ENCODE measurements at places on chromosomes 12 and 14.

GRCh38 chr14:89368490-89369477, 48.2 kb downstream of the FOXN3 start:
- no peak for DNase-seq

DNA sequence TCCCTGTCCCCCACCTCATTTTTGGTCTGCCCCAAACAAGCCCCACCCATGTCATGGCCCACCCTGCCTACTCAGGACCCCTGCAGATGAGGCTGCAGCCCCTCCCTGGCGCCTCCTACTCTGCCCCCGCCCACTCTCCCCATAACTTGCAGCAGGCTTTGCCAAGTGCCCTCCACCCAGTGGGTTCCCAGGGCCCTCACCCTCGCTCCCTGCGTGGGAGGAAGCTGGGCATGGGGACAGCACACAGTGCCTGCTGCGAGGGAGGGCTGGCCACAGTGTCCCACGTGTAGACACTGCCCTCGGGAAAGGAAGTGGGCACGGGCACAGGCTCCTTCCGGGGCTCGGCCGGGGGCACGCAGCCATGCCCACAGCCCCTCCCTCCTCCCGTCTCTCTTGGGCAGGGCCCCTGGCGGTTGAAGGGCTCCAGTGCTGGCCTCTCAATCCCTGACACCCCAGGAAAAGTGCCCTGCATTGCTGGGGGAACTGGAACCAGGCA, 9.4 kb downstream of the AKT1 start:
- no peak for DNase-seq

- DNase-seq: no peak
Measured at GRCh38 chr14:76191297-76191696, 39.6 kb downstream of the GPATCH2L start.

- DNase-seq: no peak
Measured at GRCh38 chr12:99413751-99414150, 233.8 kb upstream of the GARIN6 start.

GRCh38 chr12:89225808-89226411, 126.4 kb downstream of the DUSP6 start:
- DNase-seq: peak; percentile 83

- DNase-seq: no peak
Measured at GRCh38 chr12:128079446-128079845, 187.5 kb upstream of the TMEM132C start.

DNA sequence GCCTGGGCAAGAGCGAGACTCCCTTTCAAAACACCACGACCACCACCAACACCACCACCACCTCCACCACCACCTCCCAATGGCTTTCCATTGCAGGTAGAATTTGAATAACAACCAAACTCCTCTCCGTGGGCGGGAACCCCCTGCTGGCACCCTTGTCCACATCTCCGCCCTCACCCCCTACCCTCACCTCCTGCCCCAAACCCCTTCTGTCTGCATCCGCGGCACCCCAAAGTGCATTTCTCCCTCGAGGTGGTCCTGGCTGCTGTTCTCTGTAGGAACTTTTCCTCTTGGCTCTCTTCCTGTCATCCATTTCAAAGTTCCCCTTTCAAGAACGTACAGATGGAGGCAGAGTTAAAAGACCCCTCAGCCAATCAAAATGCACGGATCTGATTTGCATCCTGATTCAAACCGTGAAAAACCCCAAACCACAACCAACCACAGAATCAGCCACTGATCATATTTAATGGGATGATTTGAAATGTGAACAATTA, 3.8 kb downstream of the SDSL start:
- no peak for DNase-seq

- no peak for DNase-seq
Measured at GRCh38 chr14:98994561-98994960, 277.4 kb downstream of the BCL11B start.

- DNase-seq: no peak
Measured at GRCh38 chr14:73125746-73126145, 10.6 kb upstream of the PSEN1 start.

DNA sequence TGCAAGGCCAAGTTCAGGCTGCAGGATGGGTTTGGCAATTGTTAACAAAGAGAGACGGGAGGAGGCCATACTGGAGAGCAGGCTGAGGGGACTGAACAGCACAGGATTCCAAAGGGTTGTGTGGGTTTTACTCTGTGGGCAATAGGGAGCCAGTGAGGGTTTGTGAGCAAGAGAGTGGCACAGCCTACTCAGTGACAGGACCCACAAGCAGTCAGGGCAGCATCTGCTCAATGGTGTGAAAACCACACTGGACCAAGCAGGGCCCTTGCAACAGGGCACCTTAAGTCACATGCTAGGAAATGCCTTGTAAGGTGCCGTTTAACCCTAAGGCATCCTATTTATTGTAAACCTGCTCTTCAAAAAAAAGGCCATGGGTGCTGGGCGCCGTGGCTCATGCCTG, 22.0 kb downstream of the SYNE3 start:
- no peak for DNase-seq

DNA sequence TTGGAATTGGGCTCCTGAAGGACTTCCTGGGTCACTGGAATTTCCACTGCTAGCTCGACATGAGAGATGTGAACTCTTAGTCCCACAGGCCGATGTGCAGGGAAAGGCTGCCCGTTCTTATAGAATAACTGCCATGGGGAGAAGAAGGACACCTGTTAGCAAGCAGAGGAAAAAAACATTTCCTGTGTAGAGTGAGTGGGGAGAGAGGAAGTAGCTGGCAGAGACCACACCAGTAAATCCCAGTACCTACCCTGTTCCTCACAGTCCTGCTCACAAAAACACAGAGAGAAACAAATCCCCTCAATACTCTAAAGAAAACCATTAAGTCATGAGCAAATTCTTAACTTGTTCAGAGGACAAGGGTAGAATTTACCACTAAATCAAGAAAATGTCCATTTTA, 29.5 kb downstream of the AREL1 start:
- no peak for DNase-seq

- DNase-seq: no peak
Measured at GRCh38 chr14:91477388-91477787, 32.7 kb downstream of the PPP4R3A start.

DNA sequence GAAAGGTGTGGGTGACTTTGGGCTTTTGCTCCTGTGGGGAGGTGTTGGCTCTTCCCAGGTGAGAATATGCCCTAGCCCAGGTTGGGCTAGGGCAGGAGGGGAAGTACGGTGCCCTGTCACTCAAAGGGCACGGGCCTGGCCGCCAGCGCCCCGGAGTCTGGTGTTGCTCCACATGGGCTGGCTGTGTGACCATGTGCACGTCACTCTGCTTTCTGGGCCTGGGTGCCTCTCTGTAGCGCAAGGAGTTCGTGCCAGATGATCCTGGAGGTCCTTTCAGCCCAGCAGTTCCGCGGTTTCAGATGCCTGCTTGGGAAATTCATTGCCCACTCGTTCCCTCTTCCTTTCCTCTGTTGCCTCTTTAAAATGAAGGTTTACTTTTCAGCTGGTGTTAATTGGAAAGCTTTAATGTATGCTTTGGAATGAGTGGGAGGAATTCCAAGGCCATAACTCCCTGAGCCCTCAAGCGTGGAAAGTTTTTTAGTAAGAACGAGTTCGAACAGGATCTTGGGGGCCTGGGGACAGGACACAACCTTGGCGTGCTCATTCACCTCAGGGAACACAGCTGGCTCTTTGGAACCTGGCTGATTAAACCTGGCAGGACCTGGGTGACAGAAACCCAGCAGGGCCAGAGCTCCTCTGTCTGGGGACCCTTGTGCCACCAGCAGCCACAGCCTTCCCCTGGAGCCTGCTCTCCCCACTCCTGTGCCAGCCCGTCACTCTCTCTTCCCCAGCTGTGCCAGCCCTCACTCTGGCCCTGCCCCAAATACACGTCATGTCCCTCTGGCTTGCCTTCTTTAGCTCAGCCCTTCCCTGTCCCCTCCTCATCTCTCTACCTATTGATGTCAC, 42.8 kb downstream of the TSPAN9 start:
- DNase-seq: no peak

DNA sequence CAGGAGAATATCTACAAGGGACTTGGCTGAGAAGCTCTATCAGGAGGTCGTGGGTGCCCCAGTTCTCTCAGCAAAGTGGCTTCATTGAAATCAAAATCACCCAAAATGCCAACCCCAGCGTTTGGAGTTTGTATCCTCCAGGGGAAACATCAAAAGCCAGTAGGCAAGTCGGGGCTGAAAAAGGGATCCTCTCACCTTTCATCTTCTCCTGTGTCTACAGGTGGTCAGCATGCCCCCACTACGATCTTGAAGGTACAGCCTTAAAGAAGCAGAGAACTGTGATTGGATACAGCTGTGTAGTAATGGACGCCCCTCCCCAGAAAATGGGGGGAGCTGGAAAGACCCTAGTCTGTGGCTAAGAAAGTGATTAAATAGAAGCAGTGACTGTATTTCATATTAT, 22.2 kb downstream of the HRK start:
- DNase-seq: no peak

GRCh38 chr12:117494833-117495655, 133.6 kb upstream of the NOS1 start:
- peak; percentile 76 for DNase-seq

- no peak for DNase-seq
Measured at GRCh38 chr14:41872931-41873685, 266.4 kb downstream of the LRFN5 start.

GRCh38 chr12:59318940-59319339, 276.9 kb upstream of the SLC16A7 start:
- DNase-seq: no peak

Data from NCI-H774 (cell line).